ENCODE measurements at places on chromosomes 16 and 17.

GRCh38 chr17:75724016-75725003, 3.1 kb downstream of the ITGB4 start:
- DNase-seq: no peak

- DNase-seq: no peak
Observed at GRCh38 chr16:88560714-88561484, 9.3 kb upstream of the ZC3H18 start.

DNA sequence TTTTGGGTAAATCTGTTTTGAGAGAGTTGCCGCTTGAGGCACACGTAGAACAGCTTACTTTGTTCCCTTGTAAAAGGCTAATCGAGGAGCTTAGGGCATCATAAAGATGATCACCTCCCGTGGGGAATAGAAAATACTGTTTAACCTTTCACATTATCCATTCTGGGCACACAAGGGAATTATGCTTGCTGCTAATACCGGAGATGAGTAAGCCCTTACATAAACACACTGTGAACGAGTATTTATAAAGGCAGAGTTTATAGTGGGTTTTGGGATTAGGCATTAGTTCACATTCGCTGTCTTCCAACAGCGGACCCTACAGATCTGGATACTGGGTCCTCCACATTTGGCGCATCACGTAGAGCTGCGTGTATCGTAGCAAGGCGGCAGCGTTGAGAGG, 51.2 kb upstream of the CNTNAP4 start:
- no peak for DNase-seq

DNA sequence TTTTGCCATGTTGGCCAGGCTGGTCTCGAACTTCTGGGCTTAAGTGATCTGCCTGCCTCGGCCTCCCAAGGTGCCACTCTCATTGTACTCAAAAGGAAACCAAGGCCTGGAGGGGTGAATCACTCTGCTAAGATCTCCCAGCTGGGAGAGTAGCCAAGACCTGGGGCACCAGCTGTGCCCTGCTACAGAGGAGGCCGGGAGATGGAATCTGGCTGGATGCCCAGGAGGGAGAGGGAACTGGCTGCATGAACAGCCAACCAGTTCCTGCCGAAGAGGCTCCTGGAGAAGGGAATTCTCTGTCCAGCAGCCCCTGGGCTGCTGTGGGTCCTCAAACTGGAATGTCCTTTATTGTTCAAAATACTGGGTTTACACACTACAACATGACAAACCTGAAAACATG, 238.7 kb upstream of the CIBAR2 start:
- DNase-seq: peak; percentile 81

DNA sequence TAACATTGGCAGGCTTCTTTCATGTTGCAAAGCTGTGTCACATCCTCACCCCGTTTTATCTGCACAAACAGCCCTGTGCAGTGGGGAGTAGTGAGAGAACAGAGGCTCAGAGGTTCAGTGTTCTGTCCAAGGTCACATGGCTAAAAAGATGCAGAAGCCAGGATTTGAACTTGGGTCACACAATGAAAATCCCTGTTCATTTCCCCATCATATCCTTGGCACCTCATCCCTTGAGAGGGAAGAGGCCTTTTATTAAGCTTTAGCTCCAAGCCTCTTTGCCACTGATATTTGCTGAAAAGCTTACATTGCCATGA, 106.6 kb downstream of the AMFR start:
- DNase-seq: no peak

GRCh38 chr17:46109603-46110189, 83.5 kb downstream of the KANSL1 start:
- DNase-seq: no peak

GRCh38 chr16:57405097-57405496, 530 bp downstream of the CCL17 start:
- no peak for DNase-seq

GRCh38 chr17:50185631-50186471, 15.6 kb downstream of the COL1A1 start:
- no peak for DNase-seq

GRCh38 chr16:81786868-81787267, 7.8 kb downstream of the PLCG2 start:
- no peak for DNase-seq

DNA sequence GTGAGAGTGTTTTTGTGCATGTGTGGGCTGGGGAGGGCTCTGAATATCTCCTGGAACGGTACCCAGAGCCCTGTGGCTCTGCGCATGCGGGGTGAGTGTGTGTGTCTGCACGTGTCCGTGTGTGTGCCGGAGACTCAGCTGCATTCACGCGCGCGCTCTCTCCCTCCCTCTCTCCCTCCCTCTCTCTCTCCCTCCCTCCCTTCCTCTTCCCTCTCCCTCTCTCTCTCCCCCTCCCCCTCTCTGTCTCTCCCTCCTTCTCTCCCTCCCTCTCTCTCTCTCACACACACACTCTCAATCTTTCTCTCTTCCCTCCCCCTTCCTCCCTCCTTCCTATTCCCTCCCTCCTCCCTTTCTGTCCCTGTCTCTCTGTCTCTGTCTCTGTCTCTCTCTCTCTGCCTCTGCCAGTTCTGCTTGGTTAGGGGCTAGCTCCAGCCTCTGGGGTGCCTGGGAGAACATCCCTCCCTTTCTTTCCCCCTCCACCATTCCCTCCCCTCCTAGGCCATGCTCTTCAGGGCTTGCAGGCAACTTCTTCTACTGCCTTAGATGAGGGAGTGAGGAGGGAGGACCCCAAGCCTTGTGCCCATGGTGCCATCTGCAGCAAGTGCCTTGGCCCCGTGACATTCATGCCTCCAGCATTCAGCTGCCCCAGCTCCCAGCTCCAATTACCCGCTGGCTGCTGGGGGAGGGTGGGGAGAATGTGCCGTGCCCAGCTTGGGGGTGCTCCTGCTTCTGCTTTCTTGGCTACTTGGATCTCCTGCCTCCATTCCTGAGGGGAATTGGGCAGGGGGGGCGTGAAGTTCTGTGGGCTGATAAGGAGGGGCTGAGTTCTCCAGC, 6.4 kb downstream of the THRA start:
- peak; percentile 89 for DNase-seq

DNA sequence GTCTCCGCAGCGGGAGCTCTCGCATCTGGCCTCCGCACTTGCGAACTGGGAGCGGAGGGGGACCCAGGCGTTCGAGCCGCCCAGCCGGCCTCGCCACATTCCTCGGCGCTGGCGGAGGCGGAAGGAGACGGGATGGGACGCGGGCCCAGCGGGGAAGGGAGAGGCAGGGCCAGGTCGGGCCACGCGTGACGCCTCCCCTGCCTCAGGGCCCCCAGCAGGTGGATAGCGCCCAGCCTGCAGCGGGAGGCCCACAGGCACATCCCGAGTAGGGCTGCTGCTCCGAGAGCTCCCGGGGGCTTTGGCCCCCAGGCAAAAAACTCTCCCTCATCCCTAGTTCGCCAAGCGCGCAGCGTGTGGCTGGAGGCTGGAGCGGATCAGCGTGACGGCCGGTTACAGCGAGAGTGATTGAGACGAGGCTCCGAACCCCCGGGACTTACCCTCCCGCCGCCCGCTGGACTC, 800 bp downstream of the PLEKHH3 start:
- no peak for DNase-seq

GRCh38 chr16:77480681-77481315, 46.0 kb upstream of the ADAMTS18 start:
- no peak for DNase-seq

GRCh38 chr17:70292366-70292765, 123.0 kb downstream of the KCNJ2 start:
- no peak for DNase-seq

DNA sequence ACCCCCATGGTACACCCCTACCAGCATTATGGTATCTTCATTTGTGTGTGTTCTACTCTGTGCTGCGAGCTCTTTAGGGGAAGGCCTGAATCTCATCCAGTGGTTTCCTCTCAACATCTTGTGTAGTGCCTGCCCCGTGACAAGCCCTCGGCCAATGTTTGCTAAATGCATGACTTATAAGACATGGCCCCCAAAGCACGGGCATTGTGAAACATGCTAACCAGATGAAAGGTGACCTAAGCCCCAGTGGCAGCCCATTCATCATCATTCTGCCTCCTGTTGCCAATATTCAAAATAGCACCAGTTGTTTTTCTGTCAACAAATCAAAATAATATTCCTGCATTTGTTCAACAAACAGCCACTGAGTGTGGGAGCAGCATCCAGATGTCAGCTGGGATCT, 108.8 kb upstream of the HSBP1 start:
- no peak for DNase-seq

GRCh38 chr17:80738987-80739730, 194.5 kb downstream of the RPTOR start:
- DNase-seq: no peak

GRCh38 chr17:49337884-49338283, 24.2 kb downstream of the ZNF652 start:
- no peak for DNase-seq

DNA sequence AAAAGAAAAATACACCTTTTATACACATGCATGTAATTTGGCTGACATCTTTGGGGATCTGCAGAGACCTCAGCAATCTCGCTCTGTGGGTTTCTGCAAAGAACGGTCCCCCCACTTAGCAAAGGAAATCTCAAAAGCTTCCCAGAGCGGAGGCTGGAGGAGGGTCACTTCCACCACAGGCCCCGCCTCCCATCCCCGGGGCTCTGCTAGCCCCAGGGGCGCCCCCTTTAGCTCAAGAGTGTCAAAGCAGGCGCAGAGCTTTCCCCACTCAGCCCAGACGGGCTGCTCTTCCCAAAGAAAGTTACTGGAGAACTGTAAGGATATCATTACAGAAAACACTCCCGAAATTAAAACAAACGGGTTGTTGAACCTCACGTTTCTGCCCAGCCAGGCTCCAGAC, 11.4 kb downstream of the SLC13A5 start:
- no peak for DNase-seq

GRCh38 chr16:47316442-47317015, 144.3 kb downstream of the ITFG1 start:
- DNase-seq: no peak

DNA sequence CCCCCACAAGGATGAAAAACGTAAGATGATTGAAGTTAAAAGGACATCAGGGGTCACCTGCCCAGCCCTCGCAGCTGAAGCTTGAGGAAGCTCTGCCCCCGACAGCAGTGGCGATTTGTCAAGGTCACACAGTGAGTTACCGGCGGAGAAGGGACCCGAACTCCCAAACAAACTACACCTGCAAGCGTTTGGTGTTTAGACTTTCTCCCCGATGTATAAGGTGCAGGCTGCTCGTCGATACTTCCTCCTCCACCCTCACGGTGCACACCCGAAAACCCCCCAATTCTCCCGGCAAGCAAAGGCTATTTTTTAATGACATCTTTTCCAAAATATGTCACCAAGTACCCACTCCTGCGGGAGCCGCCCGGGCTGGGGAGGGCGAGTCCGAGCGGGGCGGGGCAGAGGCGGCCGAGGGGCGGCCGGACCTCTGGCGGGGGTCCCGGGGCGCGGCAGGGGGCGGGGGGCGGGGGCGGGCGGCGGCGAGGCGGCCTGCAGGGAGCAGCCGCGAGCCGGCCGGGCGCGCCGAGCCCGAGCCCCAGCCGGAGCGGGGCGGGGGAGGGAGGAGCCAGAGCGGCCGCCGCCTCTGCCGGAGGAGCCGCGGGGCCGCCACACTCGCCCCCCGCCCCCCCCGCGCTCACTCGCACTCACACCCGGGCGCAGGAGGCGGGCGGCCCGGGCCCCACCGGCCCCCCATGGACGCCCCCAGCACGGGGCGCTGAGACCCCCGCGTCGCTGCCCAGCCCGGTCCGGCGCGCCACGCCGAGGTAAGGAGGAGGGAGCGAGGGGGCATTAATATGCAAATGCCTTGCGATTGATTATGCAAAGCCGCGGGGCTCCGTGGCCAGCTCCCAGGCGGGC, at the start of gene THRA:
Gene THRA, plus strand, starts transcription at position 637 of the 858 bp plus-strand sequence. CDS start 11,524 bp downstream, outside the sequence.
- DNase-seq: peak; percentile 65

DNA sequence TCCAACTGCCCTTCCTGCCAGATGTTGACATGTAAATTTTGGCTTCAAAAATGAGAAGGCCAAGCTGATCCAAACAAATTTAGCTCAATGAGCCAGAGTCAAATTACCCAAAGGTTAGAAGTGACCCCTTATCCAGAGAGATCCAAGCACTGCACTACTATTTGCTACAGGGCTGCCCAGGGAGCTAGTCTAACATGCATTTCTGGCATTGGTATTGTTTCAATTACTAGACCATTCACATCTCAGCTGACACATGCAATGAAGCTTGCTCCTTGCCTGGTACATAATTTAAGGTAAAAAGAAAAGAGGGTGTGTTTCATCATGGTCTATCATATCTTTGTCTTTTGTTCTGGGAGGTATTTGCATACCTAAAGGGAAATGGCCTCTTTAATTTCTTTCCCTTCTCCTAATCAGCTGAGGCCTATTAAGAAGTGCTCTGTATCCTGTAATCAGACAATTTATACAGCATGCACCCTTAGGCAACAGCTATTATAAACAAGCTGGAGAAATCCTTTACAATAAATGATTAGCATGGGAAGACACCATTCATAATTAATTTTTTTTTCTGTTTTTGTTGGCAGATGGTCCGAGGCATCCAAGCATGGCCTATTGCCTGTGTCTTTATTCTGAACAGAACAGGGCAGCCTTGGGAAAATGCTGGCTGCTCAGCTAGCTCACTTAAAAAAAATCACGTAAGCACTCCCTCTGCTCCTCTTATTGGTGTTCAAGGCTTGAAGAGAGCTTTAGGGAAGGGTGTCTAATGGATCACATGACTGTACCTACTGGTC, 161.5 kb upstream of the SALL1 start:
- no peak for DNase-seq

GRCh38 chr17:65201331-65201730, 64.2 kb downstream of the RGS9 start:
- no peak for DNase-seq

DNA sequence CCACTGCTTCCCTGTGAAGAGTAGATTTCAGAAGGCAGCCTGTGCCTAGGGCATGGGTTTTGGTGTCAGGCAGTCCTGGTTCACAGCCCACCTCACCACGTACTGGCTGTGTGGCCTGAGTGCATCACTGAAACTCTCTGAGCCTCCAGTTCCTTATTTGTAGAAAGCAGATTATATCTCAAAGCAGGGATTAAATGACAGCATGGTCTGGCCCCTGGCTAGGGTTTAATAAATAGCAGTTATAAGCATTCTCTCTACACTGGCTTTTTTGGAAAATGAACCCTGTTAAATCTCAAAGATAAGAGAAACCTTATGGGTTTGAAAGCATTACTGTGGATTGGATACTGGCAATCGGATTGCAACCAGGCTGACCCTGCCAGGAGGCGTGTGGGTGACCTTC, 2.9 kb upstream of the MT1M start:
- DNase-seq: no peak

Measured in anterior cingulate cortex (tissue), 58 donors.